ENCODE measurements at places on chromosomes 11 and 22.

- DNase-seq, result no peak
Observed at GRCh38 chr11:44066732-44067141, 667 bp downstream of the ACCS start.

GRCh38 chr11:64285885-64286800 lies 495 bp downstream of the GPR137 start:
- DNase-seq, result no peak

GRCh38 chr22:27670701-27671412 lies 130.7 kb downstream of the MN1 start:
- no peak for DNase-seq

- no peak for DNase-seq
Observed at GRCh38 chr11:121487191-121487590, 34.4 kb upstream of the SORL1-AS1 start.

DNA sequence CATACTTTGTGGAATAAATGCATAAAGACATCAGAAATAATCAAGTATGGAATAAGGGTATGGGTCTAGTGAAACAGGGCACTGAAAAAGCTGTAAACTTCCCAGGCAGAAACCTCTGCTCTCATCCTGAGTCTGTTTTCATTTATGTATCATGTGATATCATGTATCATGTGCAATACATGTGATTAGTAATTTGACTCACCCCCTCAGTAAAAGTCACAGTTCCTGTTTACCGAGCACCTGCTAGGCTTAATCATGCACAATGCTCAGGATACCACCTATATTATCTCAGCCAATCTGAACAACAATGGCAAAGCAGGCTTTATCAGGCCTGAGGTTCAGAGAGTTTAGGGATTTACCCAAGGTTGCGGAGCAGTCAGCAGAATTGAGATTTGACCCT lies 250.6 kb upstream of the TENM4 start:
- no peak for DNase-seq

DNA sequence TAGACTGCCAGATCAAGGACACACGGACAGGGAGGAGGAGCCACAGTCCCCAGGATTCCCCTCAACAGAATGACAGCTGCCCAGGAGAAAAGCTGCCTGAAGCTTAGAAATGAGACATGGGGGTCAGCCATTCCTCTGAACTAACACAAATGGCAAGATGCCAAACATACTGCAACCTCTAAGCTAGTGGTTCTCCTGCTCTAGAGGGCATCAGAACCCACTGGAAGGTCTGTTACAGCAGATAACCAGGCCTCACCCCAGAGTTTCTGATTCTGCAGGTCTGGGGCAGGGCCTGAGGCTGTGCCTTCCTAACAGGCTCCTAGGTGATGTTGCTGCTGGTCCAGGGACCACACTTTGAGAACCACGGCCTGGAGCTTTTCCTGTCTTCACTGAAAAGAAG lies 28.6 kb upstream of the BID start:
- no peak for DNase-seq

- DNase-seq, result no peak
Observed at GRCh38 chr11:4459500-4459899, 10.4 kb downstream of the OR52K2 start.

DNA sequence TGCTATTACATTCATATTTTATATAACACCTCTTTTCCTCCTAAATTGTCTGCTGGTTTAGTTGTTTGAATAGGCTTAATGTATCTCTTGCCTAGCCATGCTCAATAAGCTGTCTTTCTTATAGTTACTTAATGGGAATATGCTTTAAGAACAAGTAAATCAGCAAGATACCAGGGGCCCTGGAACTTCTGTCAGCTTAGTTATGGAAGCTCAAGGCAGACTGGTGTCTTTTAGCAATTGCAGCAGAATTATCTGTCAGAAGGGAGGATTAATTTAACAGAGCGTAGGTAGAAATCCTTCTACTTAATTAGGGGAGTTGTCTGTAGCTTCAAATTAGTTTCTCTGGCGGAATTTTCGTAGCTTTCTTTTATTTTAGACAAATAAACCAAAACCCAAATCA lies 94.9 kb downstream of the C11orf91 start:
- no peak for DNase-seq

DNA sequence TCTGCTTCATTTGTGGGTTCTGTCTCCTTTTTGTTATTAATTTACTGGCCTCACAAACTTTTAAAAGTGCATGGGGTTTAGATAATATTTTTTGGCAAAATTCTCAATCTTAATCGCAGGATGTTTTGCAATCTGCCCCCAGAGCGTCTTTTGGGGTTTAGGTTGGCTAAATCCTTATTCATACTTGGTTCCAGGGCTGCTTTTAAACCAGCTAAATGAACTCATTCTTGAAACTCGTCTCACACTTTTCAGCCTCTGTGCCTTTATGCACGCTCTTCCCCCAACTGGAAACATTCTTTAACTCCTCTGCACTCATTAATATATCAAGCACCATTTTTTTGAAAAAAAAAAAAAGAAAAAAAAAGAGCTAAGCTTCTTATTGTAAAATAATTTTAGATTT lies 131.7 kb downstream of the KIF18A start:
- DNase-seq, result no peak

DNA sequence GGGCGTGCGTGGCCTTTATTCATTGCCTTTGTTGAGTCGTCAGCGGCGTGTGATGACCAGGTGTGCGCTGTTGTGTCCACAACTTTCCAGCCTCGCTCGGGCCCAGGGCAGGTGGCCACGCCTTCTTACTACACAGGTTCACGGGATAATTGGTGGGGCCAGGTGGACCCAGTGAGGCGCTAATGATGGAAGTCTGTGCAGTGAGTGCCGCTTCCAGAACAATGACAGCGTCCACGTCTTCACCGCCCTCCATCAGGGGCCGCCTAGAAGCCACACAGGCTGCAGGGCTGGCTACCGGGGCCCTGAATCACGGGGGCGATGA lies 1197.3 kb downstream of the BRD1 start:
- no peak for DNase-seq

- no peak for DNase-seq
Observed at GRCh38 chr22:31497148-31497938, 1.0 kb downstream of the SFI1 start.

DNA sequence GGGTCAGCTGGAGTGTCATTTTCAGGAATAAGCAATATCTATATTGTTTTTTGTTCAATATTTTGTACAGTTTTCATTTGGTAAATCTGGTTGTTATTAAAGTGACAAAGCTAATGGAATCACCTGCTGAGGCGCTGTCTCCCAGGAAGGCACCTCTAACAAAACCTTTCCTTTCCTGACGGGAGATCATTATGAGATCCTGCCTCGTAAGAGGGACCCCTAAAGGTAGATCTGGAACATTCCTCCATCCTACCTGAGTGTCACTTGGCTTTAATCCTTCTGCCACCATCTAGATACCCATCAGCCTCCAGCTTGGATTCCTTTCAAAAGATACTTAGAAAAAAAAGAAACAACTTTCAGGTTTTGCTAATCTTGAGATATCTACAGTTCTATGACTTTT lies 157.7 kb downstream of the FAT3 start:
- DNase-seq, result no peak

GRCh38 chr11:63491636-63492372 lies 837 bp upstream of the PLAAT5 start:
- DNase-seq, result no peak

GRCh38 chr11:15318814-15319213 lies 204.1 kb downstream of the INSC start:
- no peak for DNase-seq

DNA sequence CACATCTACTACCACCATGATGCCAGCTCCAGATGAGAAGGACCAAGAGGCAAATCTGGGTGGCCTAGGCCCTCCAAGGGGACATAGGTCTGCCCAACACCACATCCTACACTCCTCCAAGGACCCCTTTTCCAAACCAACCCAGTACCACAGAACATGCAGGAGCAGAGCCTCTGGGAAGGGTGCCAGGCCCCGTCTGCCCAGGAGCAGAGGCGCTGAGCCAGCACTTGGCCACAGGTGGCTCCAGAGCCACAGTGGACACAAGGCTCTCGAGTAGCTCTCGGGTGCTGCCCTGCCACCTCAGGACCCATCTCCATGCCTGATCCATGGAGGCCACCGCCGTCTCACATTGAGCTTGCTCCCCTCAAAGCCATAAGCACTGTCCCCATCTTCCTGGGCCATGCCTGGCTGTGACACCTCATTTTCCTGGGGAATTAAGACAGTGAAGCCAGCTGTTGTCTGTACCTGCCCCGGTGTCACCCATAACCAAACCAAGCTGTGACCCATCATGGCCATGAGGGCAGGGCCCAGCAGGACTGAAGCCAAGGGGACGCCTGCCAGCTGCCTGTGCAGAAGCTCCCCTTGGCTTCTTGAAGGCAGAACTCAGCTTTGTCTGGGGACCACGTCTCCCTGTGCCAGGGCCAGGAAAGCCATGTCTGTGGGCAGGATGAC lies 7.4 kb downstream of the MOB2 start:
- DNase-seq, result no peak

- DNase-seq, result no peak
Observed at GRCh38 chr11:834371-835316, 1.9 kb downstream of the CD151 start.

GRCh38 chr22:37428649-37429586 lies 1.6 kb upstream of the ELFN2 start:
- peak; percentile 33 for DNase-seq

- no peak for DNase-seq
Observed at GRCh38 chr11:35675901-35676610, 13.5 kb downstream of the TRIM44 start.

GRCh38 chr11:35003658-35004057 lies 87.2 kb downstream of the PDHX start:
- no peak for DNase-seq

- DNase-seq, result no peak
Observed at GRCh38 chr11:90614318-90614717, 391.5 kb upstream of the CHORDC1 start.

GRCh38 chr11:111542606-111543275 lies 2.2 kb downstream of the LAYN start:
- no peak for DNase-seq

GRCh38 chr11:44670794-44671193 lies 56.0 kb upstream of the TSPAN18 start:
- DNase-seq, result no peak

DNA sequence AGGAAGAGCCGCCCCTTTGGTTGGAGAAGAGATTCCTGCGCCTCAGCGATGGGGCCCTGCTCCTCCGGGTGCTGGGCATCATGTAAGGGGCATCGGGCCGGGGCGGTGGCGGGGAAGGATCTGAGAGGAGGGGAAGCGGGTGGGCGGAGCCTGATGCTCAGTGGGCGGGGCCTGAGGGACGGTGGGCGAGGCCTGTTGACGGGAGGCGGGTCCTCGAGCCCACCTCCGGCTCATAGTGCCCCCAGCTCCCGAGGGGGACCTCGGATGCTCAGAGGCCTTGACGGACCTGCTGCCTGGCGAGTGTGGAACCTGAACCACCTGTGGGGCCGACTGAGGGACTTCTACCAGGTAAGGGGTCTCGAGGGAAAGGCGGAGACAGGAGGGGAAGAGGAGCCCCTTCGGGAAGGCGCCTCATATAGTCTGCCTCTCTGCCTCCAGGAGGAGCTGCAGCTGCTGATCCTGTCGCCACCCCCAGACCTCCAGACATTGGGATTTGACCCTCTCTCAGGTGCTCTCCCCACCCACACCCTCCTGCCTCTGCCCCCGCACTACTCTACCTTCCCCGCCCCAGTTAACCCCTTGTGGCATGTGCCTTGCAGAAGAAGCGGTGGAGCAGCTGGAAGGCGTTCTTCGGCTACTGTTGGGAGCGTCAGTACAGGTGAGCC lies 799 bp downstream of the CCDC88B start:
- peak; percentile 78 for DNase-seq

GRCh38 chr22:49201046-49201970 lies 626.4 kb downstream of the BRD1 start:
- DNase-seq, result no peak

DNA sequence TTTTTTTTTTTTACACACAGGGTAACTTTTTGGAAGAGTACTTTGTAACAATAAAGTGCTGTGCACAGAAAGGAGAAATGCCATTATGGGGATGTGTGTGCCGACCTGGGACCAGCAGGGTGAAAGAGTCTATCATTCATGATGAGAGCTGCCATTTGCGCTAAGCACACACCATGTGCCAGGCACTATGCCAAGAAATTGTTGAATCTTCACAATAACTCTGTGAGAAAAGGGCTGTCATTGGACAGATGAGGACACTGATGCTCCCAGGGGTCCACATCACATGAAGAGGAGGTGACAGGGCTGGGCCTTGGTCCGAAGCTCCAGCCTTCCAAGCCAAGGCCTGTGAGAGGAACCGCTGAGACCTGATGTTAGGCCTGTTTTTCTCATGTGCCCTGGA lies 5.6 kb downstream of the DUSP18 start:
- DNase-seq, result no peak

DNA sequence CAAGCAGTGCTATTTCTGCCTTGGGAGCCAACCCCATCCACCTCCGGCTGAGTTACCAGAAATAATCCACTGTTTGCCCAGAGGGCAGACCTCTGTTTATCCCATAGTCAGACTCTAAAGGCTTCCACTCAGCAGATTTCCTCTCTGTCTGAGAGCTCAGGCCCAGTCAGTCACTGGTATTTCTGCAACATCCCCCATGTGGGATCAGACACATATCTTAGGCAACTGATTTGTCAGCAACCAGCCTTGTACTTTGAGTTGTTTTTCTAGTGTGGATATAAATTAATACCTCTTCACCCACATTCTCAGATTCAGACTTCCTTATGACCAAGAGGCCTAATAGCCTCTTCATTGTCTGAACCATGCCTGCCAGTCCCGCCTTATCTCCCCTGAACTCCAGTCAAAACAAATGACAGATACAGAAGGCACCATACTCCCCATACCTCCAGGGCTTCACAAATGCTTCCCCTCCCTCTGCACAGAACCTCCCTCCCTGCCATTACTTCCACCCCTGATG lies 193.6 kb downstream of the FAM76B start:
- DNase-seq, result no peak

- no peak for DNase-seq
Observed at GRCh38 chr11:8604078-8604723, 10.2 kb upstream of the STK33 start.

- no peak for DNase-seq
Observed at GRCh38 chr11:36343436-36343835, 47.3 kb downstream of the PRR5L start.

DNA sequence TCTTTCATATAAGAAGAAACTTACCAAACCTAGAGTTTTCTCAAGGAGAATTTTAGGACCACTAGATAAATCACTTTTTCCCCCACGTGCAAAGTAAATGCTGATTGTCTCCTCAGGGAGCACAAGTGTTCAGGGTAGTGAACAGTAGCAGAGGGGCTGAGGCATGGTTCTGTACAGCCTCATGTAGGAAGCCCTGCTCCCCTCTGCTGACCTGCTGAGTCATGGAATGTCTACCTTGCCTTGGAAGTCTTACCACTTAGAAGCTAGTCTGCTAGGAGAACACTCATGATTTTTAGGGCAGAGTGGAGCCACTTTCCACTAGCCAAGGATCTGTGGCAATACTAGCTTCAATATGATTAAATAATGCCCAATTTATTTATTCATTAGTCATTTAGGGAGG lies 2120.6 kb upstream of the RAG2 start:
- DNase-seq, result no peak

DNA sequence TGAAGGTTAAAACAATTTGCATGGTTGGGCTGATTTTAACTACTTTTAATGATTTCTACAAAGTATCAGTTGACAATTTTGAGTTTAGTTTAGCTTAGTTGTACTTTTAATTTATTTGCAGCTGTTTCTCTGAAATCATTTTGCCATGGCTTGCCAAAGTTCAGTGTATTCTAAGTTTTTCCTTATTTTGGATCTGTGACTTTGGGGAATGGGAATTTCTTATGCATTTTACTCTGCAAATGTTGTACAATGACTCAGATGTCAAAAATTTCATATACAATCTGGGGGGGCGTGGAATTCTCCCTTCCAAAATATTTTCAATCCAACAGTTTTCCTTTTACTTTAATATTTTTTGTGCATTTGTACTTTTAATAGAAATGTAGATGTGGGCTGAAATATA lies 8.9 kb upstream of the DCHS1 start:
- no peak for DNase-seq

All from naive B cell (primary cell).